ENCODE measurements at places on chromosomes 3 and 15.

GRCh38 chr15:48516121-48516520 is 129.4 kb downstream of the FBN1 start:
- DNase-seq, result no peak

- DNase-seq, result no peak
These were observed 107.1 kb downstream of the OXSM start for GRCh38 chr3:25897019-25897418.

DNA sequence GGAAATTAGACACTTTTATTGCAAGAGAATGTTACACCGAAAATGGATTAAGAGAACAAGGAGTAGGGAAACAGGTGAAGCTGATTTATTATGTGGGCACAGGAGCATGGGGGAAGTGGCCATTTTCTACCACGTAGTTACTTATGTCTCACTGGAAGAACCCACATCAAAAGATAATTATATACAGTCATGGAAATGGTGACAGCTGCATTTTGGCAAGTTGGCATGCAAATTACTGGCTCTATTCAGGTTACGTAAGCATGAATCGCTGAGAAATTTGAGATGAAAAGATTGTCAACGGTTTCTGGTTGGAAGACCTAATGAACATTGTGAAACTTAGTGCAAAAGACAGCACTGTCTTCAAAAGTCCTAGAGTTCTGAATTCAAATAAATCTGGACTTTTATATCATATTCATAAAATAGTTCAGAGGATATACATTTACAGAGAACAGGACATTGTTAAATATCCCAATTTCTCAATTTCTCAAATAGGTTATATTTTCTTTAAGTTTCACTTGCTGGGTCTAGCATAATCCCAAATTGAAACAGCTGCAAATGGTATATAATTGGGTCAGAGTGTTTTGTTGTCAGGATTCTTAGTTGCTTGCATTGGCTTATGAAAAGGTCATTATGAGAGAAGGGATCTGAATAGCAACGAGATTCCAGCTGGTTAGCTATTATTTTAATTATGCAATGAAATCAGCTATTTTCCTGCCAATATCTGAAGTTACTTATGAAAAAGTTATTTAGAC is 567.8 kb downstream of the ZPLD1 start:
- no peak for DNase-seq

- peak; percentile 68 for DNase-seq
These were observed 2.3 kb downstream of the LRRC28 start for GRCh38 chr15:99253381-99254090.

- DNase-seq, result no peak
These were observed 148.4 kb downstream of the ADAMTS17 start for GRCh38 chr15:100193277-100193860.

DNA sequence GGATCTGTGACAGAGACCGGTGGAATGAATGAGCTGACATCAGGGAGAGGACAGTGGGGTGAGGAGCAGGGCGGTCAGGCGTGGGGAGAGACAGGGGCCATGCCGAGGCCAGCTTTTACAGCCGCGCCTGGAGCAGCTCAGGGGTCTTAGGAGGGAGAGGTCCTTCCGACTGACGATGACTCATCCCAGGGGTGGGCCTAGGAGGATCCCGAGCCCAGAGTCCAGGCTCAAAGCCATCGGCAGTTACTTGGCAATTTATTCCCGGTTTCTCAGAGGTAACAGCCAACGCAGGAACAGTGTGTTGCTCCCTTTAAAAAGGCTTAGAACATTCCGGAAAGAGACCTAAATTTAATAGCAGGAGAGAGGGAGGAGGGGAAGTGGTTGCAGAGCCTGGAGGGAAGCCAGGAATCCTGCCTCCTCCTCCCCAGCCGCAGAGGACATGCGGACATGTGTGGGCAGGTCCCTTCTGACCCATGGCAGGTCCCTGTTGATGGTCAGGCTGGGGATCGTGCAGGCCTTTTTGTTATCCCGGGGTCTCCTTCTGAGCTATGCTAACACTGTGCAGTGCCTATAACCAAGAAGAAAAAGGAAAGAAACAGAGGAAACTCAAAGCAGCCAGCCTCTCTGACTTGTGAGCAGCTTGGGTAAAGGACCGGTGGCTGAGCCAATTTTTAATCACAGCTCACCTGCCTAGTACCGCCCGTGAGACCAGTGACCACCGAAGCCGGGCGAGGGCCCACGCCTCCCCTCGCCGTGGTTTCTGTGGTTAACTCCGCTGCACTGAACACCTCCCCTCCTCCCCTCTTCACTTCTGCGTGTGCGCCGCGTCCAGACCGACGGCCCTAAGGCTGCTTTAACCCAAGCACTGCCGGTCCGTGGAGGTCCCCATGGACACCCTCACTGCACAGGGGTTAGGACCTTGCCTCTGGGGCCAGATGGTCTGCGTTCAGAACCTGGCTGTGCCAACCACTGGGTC is 392.4 kb upstream of the PROK2 start:
- DNase-seq, result no peak

DNA sequence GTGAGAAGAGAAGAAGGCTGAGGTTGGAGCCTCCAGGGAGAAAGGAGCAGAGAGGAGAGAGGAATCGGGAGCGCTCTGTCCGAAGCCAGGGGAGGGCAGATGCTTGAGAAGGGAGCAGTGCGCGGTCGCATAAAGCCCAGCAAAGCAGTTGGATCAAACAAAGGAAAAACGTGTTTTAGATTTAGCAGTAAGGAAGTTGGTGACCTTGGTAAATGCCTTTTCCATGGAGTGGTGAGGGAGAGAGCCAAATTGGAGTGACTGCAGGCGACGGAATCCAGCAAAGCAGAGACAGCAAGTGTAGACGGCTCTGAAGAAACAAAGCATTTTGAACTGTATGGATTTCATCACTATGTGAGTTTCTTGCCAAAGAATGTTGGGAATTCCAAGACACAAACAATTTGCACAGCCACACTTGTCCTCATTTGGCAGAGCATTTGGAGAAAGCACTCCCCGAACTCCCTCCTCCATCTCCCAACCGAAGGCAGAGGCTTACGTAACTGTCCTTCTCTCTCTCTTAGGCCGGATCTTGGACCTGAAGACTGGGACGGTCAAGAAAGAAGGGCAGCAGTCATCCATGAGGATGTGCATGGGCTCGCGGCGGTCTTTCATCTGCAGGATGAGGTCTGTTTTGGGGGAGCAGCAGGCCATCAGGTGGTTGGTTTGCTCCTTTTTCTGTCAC is 103.6 kb downstream of the ARNT2 start:
- DNase-seq, result peak; percentile 99

- DNase-seq, result no peak
These were observed 37.6 kb upstream of the WNT5A start for GRCh38 chr3:55524565-55525244.

GRCh38 chr3:6860954-6861624 is at the start of gene GRM7:
Gene GRM7 (plus strand): TSS chr3:6861115.
- DNase-seq, result no peak

DNA sequence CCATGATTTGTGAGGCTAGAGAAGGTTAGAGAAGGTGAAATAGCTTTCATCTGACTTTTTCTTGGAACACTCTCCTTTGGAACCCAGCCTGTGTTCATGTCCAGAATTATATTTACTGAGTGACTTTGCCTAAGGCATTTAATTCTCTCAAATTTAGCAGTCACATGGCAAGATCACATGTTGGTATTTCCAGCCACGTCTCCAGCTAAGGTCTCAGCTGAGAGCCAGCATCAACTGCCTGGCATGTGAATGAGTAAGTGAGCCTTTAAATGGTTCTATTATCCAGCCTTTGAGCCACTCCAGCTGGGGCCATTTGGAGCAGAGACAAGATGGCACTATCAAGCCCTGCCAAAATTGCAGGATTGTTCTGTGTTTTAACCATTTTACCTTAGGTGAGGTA is 130.2 kb upstream of the SGO1 start:
- DNase-seq, result no peak

DNA sequence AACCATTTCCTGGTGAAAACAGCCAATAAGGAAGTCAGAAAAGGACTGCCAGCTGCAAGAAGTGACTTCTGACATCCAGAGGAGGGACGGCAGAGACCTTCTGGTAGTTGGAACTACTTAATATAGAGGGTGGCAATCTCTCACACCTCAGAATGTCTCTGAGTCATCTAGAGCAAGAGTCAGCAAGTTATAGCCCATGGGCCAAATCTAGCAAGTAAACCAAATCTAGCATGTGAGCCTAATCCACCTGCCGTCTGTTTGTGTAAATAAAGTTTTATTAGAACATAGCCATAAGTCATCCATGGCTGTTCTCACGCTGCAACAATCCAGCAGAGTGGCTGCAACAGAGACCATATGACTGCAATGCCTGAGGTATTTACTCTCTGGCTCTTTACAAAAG is 160.5 kb upstream of the NR2E3 start:
- DNase-seq, result no peak

DNA sequence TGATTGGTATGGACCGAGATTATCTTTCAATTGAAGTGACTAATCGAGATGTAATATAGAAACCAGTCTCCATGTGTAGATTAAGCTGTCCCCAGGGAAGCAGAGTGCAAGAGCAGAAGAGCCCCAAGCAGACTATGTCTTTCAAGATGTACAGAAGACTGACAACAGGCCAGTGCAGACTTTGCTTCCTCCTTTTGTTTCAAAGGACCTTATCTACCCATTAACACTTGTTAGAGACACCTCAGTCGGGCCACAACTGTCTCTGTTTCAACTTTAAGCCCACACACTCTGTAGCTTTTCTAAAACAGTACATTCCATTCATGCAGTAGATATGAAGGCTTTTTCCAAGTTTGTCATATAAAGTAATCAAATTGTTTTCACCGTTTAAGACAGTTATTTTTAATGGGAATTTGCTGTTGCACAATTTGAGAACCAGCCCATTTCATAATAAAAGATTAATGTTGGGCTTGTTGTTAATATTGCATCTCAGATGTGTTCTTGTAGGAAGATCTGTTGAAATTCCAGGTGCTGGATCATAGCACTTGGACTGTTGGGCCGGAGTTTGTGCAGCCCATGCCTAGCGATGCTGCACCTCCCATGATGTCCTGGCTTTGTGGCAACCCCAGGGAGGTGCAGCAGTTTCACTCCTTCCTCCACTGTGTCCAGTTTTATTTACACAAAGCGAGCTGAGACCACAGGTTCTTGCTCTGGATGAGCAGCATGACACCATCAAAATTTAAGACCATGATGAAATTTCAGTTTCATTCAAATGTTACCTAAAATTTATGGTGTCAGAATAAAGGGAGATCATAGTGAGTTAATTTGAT is 12.4 kb downstream of the GORASP1 start:
- DNase-seq, result no peak

GRCh38 chr3:154121701-154122551 is 736 bp downstream of the ARHGEF26 start:
- DNase-seq, result no peak

DNA sequence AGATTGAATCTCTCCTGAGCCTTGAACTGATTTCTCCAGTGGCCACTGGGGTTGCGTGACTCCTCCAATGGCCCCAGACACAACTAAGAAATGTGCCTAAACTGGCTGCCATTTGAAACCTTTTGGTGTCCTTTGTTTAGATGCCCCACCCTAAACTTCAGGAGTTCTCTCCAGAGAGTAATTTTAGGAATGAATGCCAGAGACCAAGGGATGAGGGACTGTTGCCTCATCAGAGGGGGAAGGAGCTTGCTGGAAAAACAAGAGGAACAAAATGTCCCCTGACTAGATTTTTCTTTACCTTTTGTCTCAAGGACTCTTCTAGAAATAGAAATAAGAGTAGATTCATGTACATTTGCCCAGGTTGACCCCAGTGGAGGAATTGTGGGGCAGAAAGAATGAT is 8.1 kb upstream of the ADPRH start:
- DNase-seq, result no peak

- no peak for DNase-seq
These were observed 72.6 kb upstream of the ALDH1A3 start for GRCh38 chr15:100807028-100807427.

- DNase-seq, result no peak
These were observed 193.4 kb downstream of the SUCLG2 start for GRCh38 chr3:67460841-67461510.

DNA sequence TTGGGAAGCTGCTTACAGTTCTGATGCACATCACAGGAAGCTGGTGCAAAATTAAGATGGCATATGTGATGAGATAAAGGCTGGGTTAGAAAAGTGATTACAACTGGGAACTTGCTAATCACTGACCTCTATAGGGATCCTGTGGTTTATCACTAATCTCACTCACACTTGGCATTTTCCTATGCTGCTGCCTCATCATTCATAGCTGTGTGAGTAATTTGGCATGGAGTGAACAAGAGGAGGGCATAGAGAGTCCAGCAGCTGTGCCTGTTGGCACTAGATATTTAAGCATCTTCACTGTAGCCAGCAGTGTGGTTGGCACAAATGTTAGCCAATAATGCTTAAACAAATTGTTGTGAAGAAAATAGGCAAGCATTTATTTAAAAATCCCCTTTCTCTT is 217.7 kb upstream of the CGNL1 start:
- no peak for DNase-seq

GRCh38 chr15:98568382-98569017 is 79.8 kb upstream of the IGF1R start:
- DNase-seq, result no peak

DNA sequence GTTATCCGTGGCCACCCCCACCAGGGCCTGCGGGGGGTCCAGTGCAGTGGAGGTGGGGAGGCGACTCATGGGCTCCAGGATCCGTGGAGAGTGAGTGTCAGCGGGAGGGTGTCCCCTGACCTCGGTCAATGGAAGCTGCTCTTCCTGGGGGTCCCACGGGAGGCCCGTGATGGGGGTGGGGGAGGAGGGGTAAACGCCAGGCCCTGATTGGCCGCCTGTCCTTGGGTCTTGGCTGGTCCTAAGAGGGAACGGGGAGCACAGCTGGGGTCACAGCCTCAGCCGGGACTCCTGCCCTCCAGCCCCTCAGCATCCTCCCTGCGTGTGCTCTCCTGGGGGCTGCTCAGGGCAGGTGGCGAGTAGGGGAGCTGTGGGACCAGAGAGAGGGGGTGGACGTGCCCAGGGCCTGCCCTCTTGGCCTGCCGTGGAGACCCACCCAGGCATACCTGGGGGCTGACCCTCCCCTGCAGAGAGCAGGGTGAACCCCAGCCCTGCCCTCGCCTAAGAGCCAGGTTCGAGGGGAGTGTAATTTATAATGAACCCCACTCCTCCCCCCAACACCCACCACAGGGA is 184.6 kb downstream of the GOLGA6L6 start:
- no peak for DNase-seq

DNA sequence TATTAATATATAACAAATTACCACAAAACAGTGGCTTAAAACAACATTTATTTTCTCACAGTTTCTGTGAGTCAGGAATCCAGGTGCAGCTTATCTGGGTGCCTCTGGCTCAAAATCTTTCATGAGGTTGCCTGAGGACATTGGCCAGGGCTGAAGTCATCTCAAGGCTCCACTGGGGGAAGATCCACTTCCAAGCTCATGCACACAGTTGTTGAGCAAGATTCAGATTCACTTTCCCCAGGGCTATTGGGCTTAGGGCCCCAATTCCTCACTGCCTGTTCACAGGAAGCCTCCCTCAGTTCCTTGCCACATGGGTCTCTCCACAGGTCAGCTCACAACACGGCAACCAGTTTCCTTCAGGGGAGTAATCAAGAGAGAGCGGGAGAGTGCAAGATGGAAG is 35.0 kb downstream of the RFTN1 start:
- peak; percentile 42 for DNase-seq

- no peak for DNase-seq
These were observed 4.4 kb downstream of the DALRD3 start for GRCh38 chr3:49013738-49014660.

GRCh38 chr3:8286086-8286485 is 215.5 kb upstream of the LMCD1 start:
- no peak for DNase-seq

GRCh38 chr3:159664006-159664405 is 324.6 kb upstream of the IL12A start:
- DNase-seq, result no peak

GRCh38 chr15:56351353-56351752 is 13.9 kb upstream of the TEX9 start:
- no peak for DNase-seq

Measured in GM04503 (cell line).